T-cell (primary cell): ENCODE measurements at places on chromosomes 5 and 9. TPM values are rescaled to one million over a fixed set of nuclear protein-coding genes. Genes with fewer than 3 reads are reported as not detected.

- DNase-seq: no peak
- H3K27me3 ChIP-seq: no peaks in the 10 kb centered on the region
- H3K27ac ChIP-seq: no peak overlapping the region
- H3K4me3 ChIP-seq: no peak overlapping the region
These were observed 93.5 kb downstream of the DAP start for GRCh38 chr5:10667431-10668057.

Gene RGS14
- 94.9 TPM for total RNA-seq

Gene SLC45A2
- total RNA-seq: not detected

DNA sequence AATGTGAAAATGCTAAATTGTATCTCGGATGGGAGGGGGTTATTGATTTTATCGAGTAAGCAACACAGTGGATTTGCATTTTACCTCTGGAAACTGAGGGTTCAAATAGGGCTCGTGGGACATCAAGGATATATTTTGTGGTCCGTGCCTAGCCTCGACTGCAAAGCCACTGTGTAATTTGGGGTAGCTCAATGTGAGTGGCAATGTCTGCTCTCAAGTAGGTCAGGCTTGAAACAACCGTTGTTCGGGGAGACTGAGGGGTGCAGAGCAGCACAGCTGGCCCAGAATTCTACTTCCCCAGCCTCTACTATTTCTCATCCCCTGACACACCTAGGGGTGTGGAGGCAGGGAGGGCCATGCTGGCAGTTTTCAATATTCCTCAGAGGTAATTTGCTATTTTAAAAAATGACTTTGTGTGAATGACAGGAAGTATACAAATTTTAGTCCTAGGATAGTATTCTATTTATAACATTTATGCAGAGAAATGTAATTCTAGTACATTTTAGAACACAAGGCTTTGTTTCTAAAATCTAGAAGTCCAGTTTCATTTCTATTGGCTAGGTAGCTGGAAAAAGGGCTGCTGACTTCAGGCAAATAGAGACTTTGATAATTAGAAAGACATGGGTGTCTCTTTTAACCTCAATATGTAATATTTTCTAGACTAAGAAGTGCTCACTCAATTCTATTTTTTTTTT, 1.4 kb upstream of the DAB2 start:
- DNase-seq: no peak
- no peaks in the 10 kb centered on the region for H3K36me3 ChIP-seq
- H3K4me1 ChIP-seq: peaks cover 13% of the 10 kb centered on the region
- H3K4me3 ChIP-seq: no peak overlapping the region

Gene OLFM1
- 0.16 TPM for total RNA-seq

Gene NFIL3
- total RNA-seq: 3.1 TPM

Gene RASEF
- not detected for total RNA-seq

GRCh38 chr9:130304116-130304515, 38.6 kb downstream of the HMCN2 start:
- peaks cover 38% of the 10 kb centered on the region for H3K27me3 ChIP-seq
- no peaks in the 10 kb centered on the region for H3K4me1 ChIP-seq
- no peaks in the 10 kb centered on the region for H3K36me3 ChIP-seq
- DNase-seq: no peak
- H3K4me3 ChIP-seq: no peak overlapping the region

- peaks cover under 1% of the 10 kb centered on the region for H3K4me1 ChIP-seq
- H3K27ac ChIP-seq: no peak overlapping the region
- H3K4me3 ChIP-seq: no peak overlapping the region
- no peaks in the 10 kb centered on the region for H3K27me3 ChIP-seq
- no peaks in the 10 kb centered on the region for H3K36me3 ChIP-seq
These were observed 6.3 kb upstream of the ISCA1 start for GRCh38 chr9:86288499-86289198.

Gene LHX3
- total RNA-seq: 0.13 TPM

Gene PCDHB6
- not detected for total RNA-seq

Gene GZMA
- 39.5 TPM for total RNA-seq

GRCh38 chr5:159038907-159039306, 60.8 kb downstream of the EBF1 start:
- no peak overlapping the region for H3K27ac ChIP-seq
- no peak for DNase-seq
- H3K27me3 ChIP-seq: no peaks in the 10 kb centered on the region
- no peaks in the 10 kb centered on the region for H3K36me3 ChIP-seq

DNA sequence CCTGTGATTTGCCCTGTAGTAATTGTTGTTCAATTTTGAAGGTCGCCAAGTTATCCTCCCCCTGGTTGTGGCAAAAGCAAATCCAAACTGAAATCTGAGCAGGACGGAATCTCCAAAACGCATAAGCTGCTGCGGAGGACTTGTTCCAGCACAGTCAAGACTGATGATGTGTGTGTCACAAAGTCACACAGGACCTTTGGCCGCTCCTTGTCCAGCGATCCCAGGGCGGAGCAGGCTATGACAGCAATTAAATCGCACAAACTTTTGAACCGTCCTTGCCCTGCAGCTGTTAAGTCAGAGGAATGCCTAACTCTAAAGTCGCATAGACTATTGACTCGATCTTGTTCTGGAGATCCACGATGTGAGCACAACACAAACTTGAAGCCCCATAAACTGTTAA, 128.4 kb downstream of the PARP8 start:
- H3K36me3 ChIP-seq: peaks cover 72% of the 10 kb centered on the region
- no peaks in the 10 kb centered on the region for H3K27me3 ChIP-seq
- no peak overlapping the region for H3K27ac ChIP-seq
- H3K4me3 ChIP-seq: no peak overlapping the region

- DNase-seq: no peak
- no peaks in the 10 kb centered on the region for H3K27me3 ChIP-seq
- H3K4me1 ChIP-seq: no peaks in the 10 kb centered on the region
- H3K36me3 ChIP-seq: no peaks in the 10 kb centered on the region
- H3K4me3 ChIP-seq: no peak overlapping the region
- H3K27ac ChIP-seq: no peak overlapping the region
These were observed 220.8 kb downstream of the PRR16 start for GRCh38 chr5:120684749-120685415.

GRCh38 chr9:109974143-109974917, 194.3 kb downstream of the PALM2AKAP2 start:
- no peak for DNase-seq
- peak overlapping the region; percentile 39 for H3K27ac ChIP-seq
- H3K4me1 ChIP-seq: peaks cover 11% of the 10 kb centered on the region
- no peaks in the 10 kb centered on the region for H3K36me3 ChIP-seq
- H3K27me3 ChIP-seq: no peaks in the 10 kb centered on the region
- H3K4me3 ChIP-seq: no peak overlapping the region

DNA sequence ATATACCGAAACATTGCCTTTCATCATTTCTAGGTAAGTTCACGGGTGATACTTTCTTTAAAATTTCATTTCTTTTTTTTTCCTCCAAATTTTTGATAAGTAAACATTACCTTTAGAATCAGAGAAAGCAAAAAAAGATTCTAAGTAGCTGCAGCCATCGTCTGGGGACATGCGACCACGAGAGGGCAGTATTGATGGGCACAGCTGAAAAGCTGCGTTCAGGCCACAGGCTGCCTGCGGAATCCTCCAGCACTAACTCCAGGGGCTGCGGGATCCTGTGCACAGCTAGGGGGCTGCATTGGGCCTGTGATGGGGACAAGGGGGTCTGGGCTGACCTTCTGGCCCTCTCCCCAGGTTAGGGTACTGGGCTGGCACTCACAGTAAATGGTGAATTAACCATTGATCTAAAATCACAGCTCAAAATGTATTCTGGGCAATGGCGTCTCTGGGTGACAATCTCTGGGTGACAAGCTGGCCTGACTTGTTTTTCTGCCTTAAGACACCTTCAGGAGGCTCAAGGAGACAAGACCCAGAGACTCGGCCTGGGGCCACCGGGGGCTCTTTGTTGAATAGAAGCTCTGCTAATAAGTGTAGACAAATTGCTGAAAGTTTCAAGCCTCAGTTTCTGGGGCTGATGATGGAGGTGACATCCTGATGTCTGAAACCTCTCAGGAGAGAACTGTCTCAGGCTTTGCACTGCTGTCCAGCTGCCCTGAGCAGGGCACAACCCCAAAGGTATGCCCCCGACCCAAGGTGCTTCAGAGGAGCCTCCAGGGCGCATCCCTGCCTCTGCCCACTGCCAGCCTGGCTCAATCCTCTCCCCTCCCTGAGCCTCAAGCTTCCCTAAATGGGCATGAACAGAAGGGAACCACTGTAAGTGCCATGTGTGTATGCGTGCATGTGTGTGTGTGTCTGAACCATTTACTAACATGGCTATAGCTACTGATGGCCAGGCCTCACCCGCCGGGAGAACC, 44.3 kb upstream of the SARDH start:
- DNase-seq: peak; percentile 37
- no peak overlapping the region for H3K27ac ChIP-seq
- no peaks in the 10 kb centered on the region for H3K36me3 ChIP-seq
- no peaks in the 10 kb centered on the region for H3K27me3 ChIP-seq

GRCh38 chr9:97076238-97076637, 37.3 kb upstream of the CTSV start:
- H3K36me3 ChIP-seq: no peaks in the 10 kb centered on the region
- no peaks in the 10 kb centered on the region for H3K4me1 ChIP-seq
- H3K4me3 ChIP-seq: no peak overlapping the region
- H3K27ac ChIP-seq: no peak overlapping the region
- DNase-seq: no peak

Gene EEIG1
- total RNA-seq: 715 TPM

DNA sequence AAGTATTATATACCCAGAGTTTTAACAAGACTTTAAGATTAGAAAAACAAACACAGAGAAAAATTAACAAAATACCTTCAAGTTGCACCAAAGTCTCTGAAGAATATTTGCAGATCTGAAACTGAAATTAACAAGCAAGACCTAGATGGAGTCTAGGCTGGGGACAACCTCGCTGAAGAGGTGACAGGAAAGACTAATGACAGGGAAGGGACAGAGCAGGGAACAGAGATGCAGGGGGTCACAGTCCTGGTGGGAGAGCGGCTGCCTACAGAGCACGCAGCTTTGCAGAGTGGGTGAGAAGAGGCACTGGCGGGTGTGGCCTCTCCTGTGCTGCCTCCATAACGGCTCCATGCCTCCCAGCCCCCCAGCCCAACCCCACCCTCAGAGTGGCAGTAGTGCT, 13.5 kb downstream of the RETREG1 start:
- H3K27me3 ChIP-seq: no peaks in the 10 kb centered on the region
- no peak overlapping the region for H3K27ac ChIP-seq
- no peak overlapping the region for H3K4me3 ChIP-seq
- DNase-seq: no peak

Gene WWC1
- 1.8 TPM for total RNA-seq

DNA sequence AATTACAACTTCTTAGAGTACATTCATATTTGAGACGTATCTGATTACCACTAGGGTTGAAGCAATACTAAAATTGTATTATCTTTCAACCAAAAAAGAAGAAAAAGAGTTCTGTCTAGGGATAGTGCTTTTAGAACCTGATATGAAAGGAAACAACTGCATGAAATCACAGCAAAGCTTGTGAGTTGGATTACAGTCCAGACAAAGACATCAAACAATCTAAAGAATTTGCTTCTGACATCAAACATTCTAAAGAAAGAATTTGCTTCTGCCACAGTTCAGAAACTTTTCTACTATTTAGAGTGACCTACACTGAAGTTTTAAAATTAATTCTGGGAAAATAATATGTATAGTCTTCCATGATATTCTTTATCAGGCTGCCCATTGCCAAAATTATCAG, 1141.1 kb upstream of the ACO1 start:
- no peak for DNase-seq
- no peaks in the 10 kb centered on the region for H3K36me3 ChIP-seq
- no peak overlapping the region for H3K4me3 ChIP-seq
- no peak overlapping the region for H3K27ac ChIP-seq
- no peaks in the 10 kb centered on the region for H3K4me1 ChIP-seq
- H3K27me3 ChIP-seq: no peaks in the 10 kb centered on the region

GRCh38 chr5:78886341-78887230, 98.5 kb downstream of the ARSB start:
- H3K27ac ChIP-seq: no peak overlapping the region
- peaks cover 3% of the 10 kb centered on the region for H3K36me3 ChIP-seq
- H3K4me1 ChIP-seq: no peaks in the 10 kb centered on the region
- no peaks in the 10 kb centered on the region for H3K27me3 ChIP-seq

DNA sequence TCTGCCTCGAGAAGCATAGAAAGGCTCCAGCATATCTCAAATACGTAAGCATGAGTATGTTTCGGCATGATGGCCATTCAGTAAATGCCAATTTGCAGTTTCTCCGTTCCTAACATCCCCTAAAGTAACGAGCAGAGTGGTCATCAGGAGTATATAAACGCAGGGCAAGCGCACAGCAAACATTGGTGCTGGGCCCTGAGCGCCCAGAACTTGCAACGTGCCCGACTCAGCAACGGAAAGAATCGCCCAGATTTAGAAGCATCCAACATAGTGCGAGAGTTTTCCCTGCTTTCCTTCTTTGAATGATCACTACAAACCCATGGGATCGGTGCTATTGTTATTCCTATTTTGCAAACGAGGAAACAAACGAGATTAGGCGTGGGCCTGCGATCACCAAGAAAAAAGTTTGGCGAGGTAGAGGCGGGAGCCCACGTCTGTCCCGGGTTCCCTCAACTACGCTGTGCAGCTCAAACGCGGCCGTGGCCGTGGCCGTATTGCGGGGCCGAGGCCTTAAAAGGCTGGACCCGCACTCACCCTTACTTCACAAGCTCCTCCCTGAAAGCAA, 505 bp downstream of the RPS14 start:
- H3K4me1 ChIP-seq: peaks cover 18% of the 10 kb centered on the region
- no peaks in the 10 kb centered on the region for H3K27me3 ChIP-seq
- DNase-seq: no peak
- peak overlapping the region; percentile 97 for H3K27ac ChIP-seq

GRCh38 chr5:119816055-119816454, 186.7 kb downstream of the FAM170A start:
- DNase-seq: no peak
- no peak overlapping the region for H3K4me3 ChIP-seq
- no peak overlapping the region for H3K27ac ChIP-seq
- H3K27me3 ChIP-seq: no peaks in the 10 kb centered on the region

DNA sequence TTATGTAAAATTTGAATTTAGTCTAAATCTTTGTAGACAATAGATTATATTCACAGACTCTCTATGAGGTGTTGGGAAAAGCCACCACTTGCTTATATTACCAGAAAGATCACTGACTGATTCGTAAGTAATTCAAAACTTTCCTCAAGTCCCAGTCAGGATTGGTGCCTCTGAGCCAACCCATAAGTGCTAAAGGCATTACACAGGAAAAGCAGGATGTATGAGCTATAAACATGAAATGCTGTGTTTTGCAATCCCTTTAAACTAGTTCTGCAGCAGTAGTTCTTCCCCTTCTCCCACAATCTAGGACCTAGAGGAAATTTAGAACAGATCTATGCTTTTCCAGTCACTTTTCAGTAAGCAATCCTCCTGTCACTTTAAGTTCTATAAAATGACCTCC, 48.0 kb downstream of the SHLD3 start:
- H3K4me1 ChIP-seq: no peaks in the 10 kb centered on the region
- H3K27me3 ChIP-seq: no peaks in the 10 kb centered on the region
- H3K27ac ChIP-seq: no peak overlapping the region

GRCh38 chr9:33750307-33750838, 45.0 kb upstream of the PRSS3 start:
- H3K27ac ChIP-seq: no peak overlapping the region
- H3K36me3 ChIP-seq: no peaks in the 10 kb centered on the region
- DNase-seq: no peak
- H3K27me3 ChIP-seq: no peaks in the 10 kb centered on the region
- H3K4me1 ChIP-seq: peaks cover 35% of the 10 kb centered on the region
